ENCODE measurements at places on chromosomes 4 and X.

DNA sequence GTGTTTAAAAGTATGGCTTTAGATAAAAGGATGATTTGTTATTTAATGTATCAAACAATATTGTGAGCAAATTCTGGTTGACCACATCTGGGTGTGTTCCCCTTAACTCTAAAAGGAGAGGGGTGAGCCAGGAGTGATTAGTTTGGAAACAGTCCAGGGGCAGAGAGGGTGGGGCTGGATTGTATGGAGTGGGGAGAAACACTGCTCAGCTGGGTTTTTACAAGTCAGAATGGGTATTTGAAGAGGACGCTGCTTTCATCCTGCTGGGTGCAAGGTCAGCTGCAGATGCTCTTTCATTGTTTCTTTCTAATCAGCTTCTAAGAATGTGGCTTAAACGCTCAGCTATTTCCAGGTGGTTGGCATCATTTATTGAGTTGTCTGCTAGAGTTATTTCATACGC lies 82.8 kb upstream of the LIMCH1 start:
- no peak for DNase-seq

DNA sequence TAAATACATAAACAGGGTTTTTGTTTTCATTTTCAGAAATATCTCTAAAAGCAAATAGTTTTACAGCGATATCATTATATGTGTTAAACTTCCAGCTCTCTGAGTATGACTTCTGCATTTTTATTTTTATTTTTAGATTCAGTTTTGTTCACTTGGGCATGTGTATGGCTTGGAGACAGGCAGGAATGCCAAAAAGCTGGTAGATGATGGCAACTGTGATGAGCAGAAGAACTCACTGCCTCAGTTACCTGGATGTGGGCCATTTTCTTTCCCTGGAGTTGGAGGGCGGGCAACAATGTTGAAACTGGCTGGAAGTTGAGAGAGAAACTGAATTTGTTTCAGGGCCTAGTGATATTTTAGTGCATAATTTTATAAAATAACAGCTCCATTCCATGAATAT lies 266.4 kb downstream of the ARHGAP24 start:
- DNase-seq = no peak

GRCh38 chrX:2552621-2553201 lies 51.9 kb upstream of the DHRSX start:
- DNase-seq = no peak

DNA sequence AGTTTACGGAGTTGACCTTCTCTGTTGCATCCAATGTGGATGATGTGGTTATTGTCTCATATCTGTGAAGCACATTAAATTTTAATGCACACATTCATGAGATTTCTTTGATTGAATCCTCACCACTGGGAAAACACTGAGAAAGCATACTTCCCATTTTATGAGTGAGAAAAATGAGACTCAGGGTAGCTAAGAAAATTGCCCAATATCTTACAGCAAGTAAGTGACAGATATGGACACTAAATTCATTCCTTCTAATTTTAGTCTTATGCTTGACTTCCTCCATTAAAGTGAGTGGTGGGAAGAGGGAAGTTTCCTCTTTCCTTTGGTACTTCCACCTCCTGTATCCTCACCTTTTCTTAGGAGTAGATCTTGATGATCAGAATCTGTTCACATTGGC lies 504.8 kb upstream of the BOD1L1 start:
- DNase-seq = no peak

DNA sequence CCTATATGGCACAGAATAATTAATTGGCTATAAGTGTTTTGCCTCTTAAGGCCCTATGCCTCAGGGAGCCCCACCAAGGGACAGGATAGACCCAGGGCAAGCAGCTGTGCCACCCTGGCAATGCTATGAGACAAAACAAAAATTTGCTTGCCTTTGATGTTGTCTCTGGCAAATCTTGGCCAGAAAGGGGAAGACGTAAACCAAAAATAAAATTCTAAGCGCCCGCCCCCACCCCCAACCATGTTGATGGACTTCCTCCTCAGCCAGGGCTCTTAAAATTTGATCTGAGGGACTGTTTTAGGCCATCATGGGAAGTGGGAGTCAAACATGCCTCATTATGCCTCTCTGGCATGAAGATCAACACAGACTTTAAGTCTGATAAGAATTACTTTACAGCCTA lies 130.5 kb upstream of the APOOL start:
- no peak for DNase-seq

DNA sequence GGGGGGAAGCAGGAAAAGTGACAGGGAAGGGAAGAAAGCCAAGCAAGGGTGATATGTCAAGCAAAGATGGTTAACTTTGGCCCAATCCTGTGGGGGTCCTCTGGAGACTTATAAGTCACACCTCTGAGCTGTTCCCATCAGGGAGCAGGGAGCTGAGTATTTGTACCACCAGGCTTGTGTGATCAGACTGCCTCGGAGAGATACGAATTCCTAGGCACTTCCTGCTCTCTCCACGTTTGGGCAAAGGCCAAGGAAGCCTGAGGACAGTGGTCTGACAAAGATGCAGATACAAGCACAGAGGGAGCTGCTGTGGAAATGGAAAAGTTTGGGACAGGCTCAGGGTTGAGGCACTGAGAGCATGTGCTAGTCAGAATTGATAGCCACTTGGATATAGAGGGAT lies 10.4 kb upstream of the PPP3CA start:
- DNase-seq = no peak

DNA sequence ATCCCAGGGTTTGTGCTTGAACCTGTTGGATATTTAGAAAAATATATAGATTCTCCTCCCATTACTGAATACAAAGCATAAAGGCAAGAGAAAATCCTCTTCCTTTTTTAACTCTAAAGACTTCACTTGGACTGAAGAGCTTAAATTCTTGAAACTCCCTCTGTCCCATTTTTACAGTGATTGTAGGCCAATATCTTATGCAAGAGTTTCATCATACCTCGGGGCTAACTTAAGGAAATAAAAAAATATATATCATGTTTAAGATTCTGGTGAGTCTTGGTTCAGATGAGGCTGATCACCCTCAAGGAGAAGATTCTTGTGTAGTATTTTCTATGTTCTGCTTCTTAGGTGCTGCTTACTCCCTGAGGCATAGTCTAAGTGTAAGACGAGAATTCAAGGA lies 1449.6 kb downstream of the C4orf33 start:
- no peak for DNase-seq

GRCh38 chr4:119034276-119035008 lies 101.2 kb upstream of the MYOZ2 start:
- DNase-seq = no peak

GRCh38 chrX:13499736-13500135 lies 69.7 kb upstream of the EGFL6 start:
- no peak for DNase-seq

- no peak for DNase-seq
Measured at GRCh38 chr4:91076147-91076546, 949.0 kb downstream of the CCSER1 start.

- DNase-seq = no peak
Measured at GRCh38 chrX:153476666-153477363, 6.4 kb upstream of the HAUS7 start.

DNA sequence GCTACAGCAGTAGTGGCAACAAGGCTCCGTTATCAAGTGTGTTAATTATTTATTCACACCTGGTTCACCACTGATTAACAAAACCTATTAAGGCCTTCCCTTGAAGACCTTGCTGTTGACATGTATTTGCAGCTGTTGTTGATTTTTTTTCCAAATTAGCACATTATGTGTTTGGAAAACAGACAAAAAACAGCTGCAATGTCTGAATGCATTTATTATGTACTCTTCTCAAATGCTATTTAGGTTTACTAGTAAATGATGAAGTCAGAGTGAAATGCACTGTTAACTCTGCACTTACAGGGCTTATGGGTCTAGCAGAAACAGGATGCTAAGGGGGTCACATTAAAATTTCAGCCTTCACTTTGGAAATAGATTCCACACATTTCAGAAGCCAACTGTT lies 99.5 kb upstream of the PCDH7 start:
- no peak for DNase-seq

DNA sequence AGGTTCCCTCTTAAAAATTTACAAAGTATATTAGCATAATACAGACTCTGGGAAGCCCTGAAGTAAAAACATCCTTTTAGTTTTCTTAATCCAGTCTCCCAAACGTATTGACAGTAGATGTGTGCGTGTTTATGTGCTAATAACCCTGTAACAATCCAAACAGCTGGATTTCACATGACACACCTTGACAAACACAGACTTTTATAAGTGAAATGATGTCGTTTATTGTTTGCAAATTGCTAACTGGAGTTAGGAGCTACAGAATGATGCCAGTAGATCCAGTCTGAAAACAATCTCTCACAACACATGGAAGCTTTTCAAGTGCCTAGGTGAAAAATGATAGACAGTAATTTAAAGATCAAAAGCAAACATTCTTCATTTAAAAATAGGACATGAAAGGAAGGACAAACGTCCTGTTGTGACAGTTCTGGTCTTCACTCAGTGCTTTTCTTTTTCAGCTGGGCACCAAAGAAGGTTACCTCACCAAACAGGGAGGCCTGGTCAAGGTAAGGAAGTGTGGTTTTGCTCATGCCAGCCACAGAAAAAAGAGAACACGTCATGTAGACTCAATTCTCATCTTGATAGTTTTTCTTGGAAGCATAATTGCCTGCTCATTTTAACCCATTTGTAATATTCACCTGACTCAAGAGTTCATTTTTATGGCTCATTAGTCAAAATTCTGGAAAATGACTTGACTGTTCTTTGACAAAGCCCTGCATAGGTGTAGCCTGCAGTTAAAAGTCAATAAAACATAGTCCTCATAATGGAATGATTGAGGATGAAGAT lies 32.9 kb downstream of the LAMTOR3 start:
- no peak for DNase-seq

GRCh38 chrX:97189668-97190067 lies 306.0 kb downstream of the RPA4 start:
- no peak for DNase-seq

GRCh38 chr4:136985683-136986082 lies 546.6 kb downstream of the PCDH18 start:
- no peak for DNase-seq

- DNase-seq = peak; percentile 46
Measured at GRCh38 chrX:22192419-22193060, 80.2 kb upstream of the CBLL2 start.

DNA sequence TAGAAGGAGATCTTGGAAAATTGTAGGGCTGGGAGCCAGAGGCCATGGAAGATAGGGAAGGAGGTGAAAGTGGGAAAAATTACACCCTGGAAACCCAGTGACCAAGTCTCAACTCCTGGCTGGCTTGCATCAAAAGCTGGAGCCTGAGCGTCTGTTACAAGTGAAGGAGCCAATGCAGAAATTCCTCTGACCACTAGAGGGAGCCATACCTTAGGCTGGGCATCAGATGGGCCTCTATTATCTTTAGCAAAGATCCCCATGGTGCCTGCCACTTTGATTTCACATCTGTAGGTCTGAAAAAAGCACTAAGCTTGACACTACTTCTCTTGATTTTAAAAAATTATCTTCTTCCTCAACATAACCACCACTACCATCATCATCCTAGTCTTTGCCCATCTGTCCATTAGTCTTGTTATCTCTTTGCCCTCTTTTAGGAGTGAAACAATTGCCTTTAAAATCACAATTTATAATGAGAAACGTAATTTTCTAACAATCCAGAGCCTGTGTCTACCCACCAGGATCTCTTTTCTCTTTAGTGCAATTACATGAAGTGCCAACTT lies 62.9 kb downstream of the ANAPC4 start:
- peak; percentile 61 for DNase-seq

GRCh38 chr4:77178560-77178959 lies 21.6 kb downstream of the CCNG2 start:
- DNase-seq = no peak

GRCh38 chrX:70264784-70265183 lies 3.4 kb upstream of the ARR3 start:
- no peak for DNase-seq

DNA sequence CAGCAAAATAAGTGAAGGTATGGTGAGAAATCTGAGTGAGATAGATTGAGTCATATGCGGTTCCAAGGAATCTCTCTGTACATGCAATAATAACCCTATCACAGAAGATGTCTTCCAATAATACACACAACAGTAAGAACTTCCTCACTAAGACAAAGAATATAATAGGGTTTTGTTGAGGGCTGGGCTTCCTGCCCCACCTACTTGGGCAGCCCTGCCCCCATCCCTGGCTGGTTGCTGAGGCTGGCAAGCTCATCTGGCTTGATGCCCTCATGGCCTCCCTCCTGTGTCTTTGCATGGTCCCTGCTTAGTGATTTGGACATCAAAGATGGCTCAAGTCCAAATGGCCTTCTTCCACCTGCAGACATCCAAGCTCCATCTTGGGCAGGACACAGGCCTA lies 2.7 kb downstream of the GEMIN8 start:
- peak; percentile 2 for DNase-seq

DNA sequence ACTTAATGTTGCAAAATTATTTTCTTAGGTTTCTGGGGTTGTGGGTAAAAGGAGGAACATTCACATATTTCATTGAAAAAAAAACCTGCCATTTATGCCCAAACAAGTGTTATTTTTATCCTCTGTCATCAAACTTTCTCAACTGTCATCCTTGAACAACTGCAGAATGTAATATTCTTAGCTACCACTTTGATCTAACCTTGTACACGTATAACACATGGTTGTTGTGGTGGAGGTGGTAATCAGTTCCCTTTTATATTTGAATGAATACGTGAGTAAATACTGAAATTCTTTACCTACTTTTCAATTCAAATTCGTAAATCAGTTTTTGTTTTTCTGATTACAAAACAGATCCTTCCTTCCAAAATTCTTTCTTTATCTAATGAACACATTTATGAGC lies 3.8 kb upstream of the AMMECR1 start:
- no peak for DNase-seq

GRCh38 chr4:26751838-26752237 lies 108.8 kb upstream of the STIM2 start:
- no peak for DNase-seq

- no peak for DNase-seq
Measured at GRCh38 chrX:65035446-65035770, 59.2 kb upstream of the ZC4H2 start.

- DNase-seq = no peak
Measured at GRCh38 chr4:94757192-94758140, at the start of gene BMPR1B. BMPR1B (plus strand) TSS chr4:94757955; CDS start chr4:95104425, 346,470 bp downstream.

GRCh38 chrX:76520273-76521054 lies 93.0 kb downstream of the MAGEE1 start:
- no peak for DNase-seq

DNA sequence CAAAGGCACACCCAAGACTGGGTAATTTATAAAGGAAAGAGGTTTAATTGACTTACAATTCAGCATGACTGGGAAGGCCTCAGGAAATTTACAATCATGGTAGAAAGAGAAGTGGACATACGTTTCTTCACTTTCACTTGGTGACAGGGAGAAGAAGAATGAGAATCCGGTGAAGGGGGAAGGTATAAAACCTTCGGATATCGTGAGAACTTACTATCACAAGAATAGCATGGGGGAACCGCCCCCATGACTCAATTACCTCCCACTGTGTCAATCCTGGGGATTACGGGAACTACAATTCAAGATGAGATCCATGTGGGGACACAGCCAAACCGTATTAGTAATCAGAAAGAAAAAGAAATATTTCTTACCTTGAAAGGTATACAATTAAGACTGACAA lies 782.9 kb upstream of the HS3ST1 start:
- no peak for DNase-seq

DNA sequence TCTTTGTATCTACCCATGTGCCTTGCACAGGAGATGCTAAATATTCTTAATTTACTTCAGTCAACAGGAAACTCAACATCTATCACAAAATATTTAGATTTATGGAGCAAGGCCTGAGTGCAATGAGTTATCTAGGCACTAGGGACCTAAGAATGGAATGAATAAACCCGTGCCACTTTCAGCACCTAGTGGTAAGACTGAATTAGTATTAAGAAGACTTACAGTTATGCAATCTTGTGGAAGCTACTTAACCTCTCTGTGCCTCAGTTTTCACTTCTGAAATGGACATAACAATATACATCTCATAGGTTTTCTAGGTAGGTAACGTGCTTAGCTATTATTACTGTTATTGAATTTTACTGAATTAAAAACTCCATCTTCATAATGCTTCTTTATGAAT lies 144.6 kb upstream of the MAP3K15 start:
- DNase-seq = no peak

Measured in CD4-positive, alpha-beta T cell treated with Interleukin-2 at 100 ng/mL for 4 hours (primary cell).